CD4-positive, alpha-beta T cell (primary cell): ENCODE measurements at places on chromosomes 7 and 10. TPM values are rescaled to one million over a fixed set of nuclear protein-coding genes. Genes with fewer than 3 reads are reported as not detected.

Gene C10orf53
- total RNA-seq: not detected

Gene MUC3A
- not detected for total RNA-seq

Gene CABCOCO1
- not detected for total RNA-seq

GRCh38 chr7:22581099-22581498, 81.1 kb upstream of the STEAP1B start:
- DNase-seq: no peak

- no peak for DNase-seq
Observed at GRCh38 chr7:115940460-115941060, 90.0 kb downstream of the TFEC start.

DNA sequence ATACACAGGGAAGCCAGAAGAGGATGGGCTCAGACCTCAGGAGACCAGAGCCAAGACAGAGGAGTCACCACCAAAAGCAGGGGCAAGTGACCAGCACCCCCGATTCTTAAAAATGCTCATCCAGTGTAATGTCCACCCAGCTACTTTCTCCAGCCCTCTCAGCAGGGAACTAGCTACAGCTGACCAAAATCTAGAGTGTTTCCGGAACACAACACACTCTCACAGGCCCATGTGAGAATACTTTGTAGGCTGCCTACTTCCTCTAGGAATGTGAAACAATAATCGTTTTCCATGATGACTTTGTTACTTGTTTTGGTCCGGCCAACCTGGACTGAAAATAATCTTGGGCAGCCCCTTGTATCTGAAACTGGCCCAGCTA, 14.5 kb downstream of the PSAP start:
- DNase-seq: no peak

GRCh38 chr10:63713191-63714144, 192.3 kb downstream of the REEP3 start:
- DNase-seq: no peak

GRCh38 chr7:2667843-2668242, 20.2 kb upstream of the AMZ1 start:
- no peak for DNase-seq

GRCh38 chr7:138618933-138619332, 82.2 kb downstream of the SVOPL start:
- DNase-seq: no peak

- DNase-seq: no peak
Observed at GRCh38 chr10:37535459-37536246, 321.8 kb downstream of the ZNF248 start.

GRCh38 chr10:28892818-28893547, 215.7 kb downstream of the BAMBI start:
- DNase-seq: no peak

- no peak for DNase-seq
Observed at GRCh38 chr10:86187499-86188239, 178.9 kb downstream of the GRID1 start.
